DMS53 (cell line): ENCODE measurements at places on chromosomes 12 and 14.
A peak's percentile ranks its signal among the peaks of the same experiment; 100 is the strongest.

DNA sequence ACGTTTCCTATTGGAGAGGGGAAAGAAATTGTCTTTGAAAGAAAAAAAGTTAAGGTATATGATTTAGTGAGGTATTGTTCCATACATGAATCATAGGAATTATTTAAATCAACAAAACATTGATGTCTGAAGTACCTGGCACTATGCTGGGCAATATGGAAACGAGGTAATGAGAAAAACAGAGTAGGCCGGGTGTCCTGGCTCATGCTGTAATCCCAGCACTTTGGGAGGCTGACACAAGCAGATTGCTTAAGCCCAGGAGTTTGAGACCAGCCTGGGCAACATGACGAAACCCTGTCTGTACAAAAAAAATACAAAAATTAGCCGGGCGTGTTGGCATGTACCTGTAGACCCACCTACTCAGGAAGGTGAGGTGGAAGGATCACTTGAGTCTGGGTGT is 45.9 kb downstream of the AEBP2 start:
- DNase-seq, result no peak

DNA sequence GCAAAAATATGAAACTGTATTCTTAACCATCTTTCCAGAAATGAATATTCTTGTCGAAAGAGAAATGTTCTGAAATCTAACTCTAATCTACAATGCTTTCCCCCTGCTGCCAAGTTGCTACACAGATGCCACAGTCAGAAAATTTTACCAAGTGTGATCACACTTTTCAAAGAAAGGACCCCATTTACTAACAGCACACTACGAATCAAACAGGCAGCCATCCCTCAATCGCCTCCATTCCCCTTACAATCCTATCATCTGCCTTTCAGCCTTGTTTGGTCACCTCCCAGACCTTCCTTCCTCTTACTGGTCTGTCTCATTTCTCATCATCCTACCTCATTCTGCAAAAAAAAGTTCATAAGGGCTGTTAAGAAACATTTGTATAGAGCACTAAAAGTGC is 190.1 kb downstream of the MED13L start:
- DNase-seq, result no peak

DNA sequence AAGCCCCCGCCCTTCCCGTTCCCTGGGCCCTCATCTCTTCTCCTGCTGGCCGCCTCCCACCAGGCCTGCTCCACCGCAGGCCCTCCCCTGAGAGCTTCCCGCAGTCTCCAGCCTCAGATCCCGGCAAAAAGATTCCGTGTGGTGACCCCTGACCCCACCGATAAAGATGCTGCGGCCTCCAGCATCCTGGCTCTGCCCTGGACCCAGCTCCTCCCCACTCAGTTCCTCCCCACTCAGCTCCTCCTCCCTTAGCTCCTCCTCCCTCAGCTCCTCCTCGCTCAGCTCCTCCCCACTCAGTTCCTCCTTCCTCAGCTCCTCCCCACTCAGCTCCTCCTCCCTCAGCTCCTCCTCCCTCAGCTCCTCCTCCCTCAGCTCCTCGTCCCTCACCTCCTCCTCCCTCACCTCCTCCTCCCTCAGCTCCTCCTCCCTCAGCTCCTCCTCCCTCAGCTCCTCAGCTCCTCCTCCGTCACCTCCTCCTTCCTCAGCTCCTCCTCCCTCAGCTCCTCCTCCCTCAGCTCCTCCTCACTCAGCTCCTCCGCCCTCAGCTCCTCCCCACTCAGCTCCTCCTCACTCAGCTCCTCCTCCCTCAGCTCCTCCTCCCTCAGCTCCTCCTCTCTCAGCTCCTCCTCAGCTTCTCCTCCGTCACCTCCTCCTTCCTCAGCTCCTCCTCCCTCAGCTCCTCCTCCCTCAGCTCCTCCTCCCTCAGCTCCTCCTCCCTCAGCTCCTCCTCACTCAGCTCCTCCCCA is 17.0 kb downstream of the NOC4L start:
- peak; percentile 29 for DNase-seq

- no peak for DNase-seq
Measured at GRCh38 chr14:24194186-24194872, 912 bp downstream of the TM9SF1 start.

DNA sequence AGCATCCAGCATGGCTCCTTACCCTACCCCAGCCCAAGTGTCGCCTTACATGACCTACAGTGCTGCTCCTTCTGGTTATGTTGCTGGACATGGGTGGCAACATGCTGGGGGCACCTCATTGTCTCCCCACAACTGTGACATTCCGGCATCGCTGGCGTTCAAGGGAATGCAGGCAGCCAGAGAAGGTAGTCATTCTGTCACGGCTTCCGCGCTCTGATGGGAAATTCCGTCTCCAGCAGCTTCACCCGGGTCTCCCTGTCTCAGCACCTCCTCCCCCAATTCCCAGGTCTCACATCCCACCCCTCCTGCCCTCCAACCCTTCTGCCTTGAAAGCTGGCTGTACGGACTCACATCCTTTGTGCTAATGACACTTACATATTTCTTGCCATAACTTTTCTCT is 14.6 kb downstream of the PAX9 start:
- no peak for DNase-seq

DNA sequence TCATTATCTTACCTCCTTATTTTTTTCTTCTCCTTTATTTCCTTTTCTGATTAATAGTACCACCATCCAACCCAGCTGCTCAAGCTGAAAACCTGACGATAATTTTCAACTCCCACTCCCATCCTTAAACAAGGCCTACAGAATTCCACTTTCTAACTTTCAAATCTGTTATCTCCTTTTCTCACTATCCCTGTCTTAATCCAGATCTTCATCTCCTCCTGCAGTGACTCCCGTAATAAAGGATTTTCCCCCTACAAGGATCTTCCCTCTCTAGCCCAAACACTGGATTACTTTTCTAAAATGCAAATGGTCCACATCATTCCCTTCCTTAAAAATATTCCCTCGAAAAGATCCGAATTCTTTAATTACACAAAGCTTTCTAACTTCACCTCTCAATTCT is 1.5 kb downstream of the TRAPPC6B start:
- no peak for DNase-seq

DNA sequence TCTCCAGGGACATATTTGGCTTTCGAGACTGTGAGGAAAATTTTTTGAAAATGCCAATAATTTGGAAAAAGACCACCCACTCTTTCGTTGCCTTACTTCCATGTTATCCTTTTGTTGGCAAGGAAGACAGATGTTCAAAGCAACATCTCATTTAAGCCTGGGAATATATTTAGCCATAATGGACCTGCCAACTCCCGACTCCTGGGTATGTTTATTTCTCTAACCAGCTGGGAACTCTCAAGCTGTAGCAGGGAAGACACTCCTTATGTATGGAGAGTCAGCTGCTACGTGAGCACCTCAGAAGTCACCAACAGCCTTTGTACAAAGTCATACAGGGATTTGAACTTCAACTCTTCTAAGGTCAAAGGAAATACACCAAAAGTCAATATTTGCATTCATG is 96.5 kb upstream of the DAAM1 start:
- no peak for DNase-seq

DNA sequence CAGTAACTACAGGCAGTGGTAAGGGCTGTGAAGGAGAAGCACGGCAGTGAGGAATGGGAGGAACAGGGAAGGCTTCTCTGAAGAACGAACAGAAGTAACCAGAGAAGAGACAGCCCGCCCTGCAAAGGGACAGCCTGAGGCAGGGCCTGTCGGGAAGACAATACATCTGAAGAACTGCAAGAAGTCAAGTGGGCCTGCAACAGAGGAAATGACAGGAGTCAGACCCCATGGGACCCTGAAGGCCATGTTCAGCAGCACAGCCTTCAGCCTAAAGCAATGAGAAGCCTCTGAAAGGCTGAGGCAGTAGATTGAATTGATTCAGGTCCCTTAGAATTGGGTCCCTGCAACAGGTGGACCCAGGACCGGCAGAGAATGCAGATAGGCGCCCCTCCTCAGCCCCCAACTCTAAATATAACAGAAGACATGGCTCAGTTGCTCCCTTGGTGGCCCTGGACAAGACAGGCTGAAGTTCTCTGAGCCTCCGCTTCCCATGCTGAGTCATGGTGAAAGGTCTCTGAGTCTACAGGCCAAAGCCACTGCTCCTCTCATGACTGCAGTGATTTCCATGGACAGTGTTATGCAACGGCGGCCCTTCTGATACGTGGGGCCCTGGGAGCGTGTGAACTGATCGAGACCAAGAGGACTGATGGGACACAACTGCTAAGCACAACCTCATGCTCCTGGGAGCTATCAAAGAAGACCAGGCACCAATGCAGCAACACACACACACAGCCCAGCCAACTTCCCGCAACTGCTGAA is 10.8 kb upstream of the ACTR6 start:
- no peak for DNase-seq

DNA sequence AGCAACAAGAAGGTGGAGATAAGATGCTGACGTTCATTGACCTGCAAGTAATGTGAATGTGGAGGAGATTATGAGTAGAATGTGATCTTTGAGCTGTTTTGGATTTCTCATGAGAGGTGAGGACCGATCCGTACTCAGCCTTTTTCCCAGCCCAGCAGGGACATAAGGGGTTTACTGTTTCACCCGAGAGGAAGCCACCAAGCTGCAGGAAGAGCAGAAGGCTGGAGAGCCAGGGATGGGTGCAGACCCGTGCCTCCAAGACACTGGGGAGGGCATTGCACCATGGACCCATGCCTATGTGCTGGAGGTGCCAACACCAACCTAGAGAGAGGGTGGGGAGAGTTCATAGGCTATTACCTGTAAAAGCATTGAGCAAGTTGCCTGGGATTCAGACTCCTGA is 206.0 kb upstream of the DIO3 start:
- DNase-seq, result no peak

DNA sequence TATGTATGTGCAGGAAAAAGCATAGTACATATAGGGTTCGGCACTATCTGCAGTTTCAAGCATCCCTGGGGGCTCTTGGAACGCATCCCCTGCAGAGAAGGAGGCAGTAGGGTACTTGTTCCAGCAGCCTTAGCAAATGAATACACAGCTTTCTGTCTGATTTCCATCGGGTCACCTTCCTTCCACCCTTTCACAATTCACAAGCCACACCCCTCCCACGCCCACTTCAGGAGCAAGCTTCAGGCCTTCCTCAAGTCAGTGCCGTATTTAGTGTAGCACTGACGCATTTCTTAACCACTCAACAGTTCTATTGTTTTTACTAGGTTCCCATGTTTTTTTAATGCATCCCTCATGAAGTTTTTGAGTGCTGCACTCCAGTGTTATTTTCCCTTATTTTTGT is 64.2 kb downstream of the CLMN start:
- DNase-seq, result peak; percentile 58

GRCh38 chr12:42873401-42873800 is 283.9 kb upstream of the PRICKLE1 start:
- no peak for DNase-seq

- DNase-seq, result no peak
Measured at GRCh38 chr12:118900993-118901392, 80.3 kb upstream of the SRRM4 start.

DNA sequence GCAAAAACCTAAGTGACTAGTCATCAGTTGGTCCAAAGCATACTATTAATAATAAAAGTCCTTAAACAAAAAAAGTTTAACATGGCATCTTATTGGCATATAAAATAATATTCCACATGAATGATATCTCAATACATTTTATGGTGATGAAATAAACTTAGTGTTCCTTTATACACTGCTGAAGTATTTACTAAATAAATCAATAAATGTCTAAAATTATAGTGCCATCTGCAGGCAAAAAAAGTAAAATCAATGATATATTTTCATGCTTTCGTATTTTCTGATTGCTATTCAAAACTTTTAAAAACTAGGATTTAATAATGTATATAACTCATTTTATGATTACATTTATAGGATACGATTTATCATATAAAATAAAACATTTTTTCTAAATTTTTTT is 30.5 kb downstream of the PUS7L start:
- peak; percentile 58 for DNase-seq
